Amniotic stem cell (primary cell): ENCODE measurements at places on chromosomes 4 and X.

DNA sequence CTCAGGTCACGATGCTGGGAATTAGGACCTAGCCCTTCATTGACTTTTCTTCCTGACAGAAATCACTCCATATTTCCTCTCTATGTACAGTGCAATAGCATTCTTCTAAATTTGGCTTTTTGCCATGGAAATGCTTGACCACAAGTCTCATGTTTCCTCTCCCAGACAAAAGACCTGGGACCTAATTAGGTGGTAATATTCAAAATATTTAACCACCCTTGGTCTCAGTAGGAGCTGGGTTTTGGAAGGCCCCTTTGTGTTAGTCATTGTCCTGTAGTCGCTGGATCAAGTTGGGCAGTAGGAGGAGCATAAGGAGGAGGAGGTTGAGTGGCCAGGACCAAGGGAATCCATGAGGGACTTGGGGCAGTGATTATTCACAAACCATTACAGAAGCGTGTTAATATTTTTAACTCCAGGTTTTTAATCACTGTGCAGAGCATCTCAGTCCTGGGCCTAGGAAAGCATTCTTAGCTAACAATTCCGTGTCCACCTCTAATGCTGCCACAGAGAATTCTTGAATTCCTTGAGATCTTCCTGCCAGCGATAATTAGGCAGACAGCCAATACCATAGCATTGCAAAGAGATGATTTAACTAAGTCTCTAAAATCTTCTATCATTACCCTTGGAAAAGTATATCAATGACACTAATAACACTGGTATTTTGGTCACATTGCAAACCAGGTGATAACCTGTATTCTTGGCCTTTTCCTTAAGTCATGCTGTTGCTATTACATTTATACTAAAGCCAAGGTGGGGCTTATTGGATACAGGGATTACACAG, 25.0 kb upstream of the SHROOM4 start:
- DNase-seq: no peak

GRCh38 chr4:15690020-15690809, 8.6 kb downstream of the FAM200B start:
- DNase-seq: peak; percentile 76

DNA sequence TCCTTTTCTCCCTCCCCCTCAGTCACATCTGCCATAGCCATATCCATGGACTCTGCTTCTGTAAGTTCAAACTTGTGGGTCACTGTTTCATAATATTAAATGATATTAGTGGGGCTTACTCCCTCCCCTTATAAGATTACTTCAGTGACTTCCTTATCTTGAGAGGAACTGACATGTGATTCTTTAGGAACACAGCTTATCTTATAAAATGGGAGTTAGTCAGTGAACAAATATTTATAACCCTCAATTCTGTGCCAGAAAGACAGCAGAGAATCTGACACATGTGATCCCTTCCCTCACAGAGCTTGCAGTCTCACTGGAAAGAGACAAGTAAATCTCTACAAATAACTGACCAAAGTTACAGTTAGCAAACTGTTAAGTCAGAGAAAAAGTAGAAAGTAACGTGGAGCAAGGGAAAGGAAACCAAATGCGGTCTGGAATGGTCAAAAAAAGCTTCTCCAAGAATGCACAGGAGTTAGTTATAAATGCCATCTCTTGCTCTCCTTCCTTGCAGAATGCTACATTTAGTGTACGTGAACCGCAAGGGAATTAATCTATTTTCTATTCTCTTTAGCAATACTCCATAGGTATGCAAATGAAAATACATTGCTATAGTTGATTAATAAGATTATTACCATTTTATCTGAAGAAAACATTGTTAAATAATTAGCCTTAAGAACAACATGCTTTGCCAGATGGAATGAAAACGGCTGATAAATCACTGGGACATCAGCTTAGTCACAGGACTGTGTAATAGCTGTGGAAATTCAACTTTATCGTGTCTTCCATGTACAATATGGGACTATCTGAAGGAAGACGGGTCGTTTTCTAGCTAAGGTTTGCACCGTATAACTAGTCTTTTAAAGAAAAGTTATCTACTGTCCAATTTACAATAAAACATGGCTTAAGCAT, 29.0 kb downstream of the SGMS2 start:
- DNase-seq: no peak

- no peak for DNase-seq
Observed at GRCh38 chrX:153933748-153934147, 1.1 kb downstream of the NAA10 start.

DNA sequence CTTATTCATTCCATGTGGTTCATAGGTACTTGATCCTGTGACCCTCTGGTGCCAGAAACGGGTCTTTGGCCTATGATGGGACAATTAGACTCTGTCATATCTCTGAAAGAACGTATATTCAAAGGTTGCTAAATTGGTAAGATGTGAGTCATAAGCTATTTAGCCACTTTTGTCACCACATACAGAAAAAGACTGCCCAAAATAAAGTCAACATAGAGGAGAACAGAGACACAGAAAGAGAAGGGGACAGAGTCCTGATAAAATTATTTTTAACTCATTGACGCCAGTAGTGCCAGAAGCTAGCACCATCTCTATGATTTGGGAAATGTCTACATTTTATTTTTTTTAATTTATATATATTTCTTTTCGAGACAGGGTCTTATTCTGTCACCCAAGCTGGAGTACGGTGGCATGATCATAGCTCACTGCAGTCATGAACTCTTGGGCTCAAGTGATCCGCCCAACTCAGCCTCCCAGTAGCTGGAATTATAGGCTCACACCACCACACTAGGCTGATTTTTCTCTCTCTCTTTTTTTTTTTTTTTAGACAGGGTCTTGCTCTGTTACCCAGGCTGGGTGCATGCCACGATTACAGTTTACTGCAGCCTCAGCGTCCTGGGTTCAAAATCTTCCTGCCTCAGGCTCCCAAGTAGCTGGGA, 92.1 kb upstream of the COX18 start:
- no peak for DNase-seq

DNA sequence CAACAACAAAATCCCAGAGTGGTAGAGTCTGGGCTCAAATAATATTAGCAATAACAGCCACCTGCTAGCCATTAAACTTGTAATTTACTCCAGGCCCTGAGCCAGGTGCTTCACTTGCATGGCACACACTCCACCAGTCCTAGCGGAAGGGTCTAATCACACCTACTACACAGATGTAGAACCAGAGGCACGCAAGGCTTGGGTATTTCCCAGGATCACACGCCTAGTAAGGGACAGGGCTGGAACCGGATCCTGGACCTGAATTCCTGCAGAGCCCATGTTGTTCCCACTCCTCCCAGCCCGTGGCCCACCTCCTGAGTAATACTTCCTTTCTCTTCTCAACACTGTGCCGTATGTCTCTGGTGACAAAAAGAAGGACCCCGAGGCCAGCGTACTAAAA, 5.7 kb downstream of the MAGEA1 start:
- DNase-seq: no peak

DNA sequence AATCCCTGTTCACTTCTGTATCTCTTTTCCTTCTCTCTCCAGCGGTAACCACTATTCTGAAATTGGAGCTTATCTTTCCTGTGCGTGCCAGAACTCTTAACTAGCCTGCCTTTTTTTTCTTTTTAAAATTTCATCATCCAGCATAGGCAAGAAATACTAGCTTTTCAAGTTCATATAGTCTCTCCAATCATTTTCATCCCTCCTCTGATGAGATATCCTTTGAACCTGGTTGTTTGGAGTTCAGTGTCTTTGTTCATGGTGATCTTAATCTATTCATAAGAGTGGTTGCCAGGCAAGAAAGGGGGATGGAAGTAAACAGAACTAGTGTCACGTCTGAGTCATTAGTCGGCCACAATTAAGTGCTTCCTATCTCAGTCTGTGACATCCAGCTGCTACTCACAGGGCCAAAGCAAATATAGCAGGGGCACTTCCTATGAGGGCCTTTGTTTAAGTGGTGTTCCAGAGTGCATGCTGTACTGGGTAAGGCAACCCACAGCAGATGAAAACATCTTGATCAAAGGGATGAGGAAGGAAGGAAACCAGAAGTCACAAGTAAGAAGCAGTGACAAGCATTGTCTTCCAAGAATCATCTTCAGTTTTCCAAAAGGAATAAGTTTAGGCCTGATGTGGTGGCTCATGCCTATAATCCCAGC, 56.4 kb upstream of the XIAP start:
- peak; percentile 34 for DNase-seq

GRCh38 chrX:42720209-42720608, 57.8 kb downstream of the PPP1R2C start:
- no peak for DNase-seq

- DNase-seq: no peak
Observed at GRCh38 chr4:869776-870175, 43.8 kb upstream of the CPLX1 start.

GRCh38 chrX:72573158-72573511, 492 bp upstream of the HDAC8 start:
- no peak for DNase-seq

DNA sequence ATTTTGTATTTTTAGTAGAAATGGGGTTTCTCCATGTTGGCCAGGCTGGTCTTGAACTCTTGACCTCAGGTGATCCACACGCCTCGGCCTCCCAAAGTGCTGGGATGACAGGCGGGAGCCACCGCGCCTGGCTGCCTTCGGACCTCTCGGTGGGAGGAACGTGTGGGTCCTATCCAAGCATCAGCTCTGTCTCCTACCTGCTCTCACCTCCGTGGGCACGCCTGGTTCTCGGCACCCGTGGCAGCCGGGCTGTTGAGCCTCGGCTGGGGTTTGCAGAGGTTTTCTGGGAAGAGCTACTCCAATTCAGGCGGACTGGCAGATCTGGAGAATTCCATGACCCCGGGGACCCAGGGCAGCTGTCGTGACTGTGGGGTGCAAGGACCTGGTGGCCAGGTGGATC, 23.6 kb upstream of the PPP2R3B start:
- no peak for DNase-seq

DNA sequence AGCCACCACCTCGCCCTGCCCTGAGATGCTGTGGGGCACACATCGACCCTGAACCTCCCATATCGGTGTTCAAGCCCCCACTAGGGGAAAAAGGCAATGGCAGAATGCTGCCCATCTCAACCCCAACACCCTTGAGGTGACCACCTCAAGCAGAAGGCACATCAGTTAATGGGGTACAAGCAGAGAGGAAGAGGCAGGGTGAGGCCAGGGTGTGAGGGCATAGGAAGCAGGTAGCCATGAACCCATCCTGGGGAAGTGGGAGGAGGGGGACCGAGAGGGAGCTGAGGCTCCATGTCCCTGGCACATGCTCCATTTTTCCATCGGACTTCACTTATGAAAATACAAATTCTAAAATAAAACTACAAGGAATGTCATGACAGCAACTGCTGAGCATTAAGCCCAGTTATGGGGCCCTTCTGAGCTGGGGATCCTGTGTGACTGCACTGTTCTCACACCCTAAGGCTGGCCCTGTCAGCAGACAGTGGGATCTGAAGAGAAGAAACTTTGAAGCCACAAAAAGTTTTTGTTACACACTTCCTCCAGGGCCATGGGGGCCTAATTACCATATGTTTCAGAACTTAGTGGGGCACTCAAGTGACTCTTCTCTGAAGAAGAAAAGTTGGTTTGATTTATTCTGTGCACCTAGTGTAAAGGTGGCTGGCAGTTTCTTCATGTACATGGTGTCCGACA, 68.2 kb upstream of the FAM241A start:
- no peak for DNase-seq

DNA sequence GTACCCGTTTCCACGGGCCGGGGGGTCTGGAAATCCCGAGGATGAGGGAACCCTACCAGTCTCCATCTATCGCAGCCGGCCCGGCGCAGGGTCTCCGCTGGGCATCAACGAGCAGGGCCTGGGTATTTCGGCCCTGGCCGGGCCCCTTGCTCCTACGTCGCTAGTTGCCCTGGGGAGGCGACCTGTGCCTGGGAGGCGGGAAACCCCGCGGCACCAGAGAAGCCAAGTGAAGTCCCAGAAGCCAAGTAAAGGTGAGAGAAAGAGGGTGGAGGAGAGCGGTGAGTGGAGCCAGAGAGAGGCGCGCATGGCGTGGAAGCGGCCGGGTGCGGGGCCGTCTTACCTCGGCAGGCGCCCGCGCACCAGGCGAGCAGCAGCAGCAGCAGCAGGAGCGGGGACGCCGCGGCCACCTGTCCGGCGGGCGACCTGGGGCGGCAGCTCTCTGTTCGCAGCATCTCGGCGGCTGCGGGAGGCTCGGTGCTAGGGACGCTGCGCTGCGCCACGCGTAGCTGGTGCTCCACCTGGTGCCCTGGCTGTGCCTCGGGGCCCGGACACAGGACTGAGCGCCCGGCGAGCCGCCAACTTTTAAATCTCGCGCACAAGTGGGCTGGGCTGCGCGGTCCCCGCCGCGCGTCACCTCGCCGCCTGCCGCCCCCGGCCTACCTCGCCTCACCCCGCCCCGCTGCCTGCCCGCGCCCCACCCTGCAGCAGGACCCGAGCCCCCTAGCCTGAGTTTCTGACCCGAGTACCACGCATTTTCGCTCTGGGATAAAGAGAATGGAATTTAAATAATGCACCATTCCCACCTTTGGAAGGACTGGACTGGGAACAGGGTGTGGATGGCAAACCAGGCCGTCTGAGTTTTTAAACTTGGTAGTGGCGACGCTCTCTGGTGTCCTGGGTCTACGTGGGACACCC, at the start of gene NMU:
TSS of gene NMU (minus strand) at position 558 of the 915 bp plus-strand sequence. CDS start at position 452, 106 bp downstream.
- DNase-seq: no peak

GRCh38 chr4:84565951-84566350, 17.0 kb upstream of the CDS1 start:
- DNase-seq: no peak

DNA sequence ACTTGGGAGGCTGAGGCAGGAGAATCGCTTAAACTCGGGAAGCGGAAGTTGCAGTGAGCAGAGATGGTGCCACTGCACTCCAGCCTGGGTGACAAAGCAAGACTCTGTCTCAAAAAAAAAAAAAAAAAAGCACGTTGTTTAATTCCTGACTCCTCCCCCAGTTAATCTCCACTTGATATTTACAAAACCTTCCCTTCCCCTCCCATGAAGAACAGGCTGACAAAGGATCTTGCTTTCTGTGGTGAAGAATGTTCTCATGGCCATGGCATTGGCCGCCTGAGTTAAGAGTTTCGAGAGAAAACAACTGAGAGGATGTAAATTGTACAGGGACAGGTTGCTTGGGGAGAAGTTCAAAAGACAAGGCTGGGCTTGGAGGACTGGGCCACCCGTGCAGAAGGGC, 168.2 kb upstream of the BCOR start:
- no peak for DNase-seq

DNA sequence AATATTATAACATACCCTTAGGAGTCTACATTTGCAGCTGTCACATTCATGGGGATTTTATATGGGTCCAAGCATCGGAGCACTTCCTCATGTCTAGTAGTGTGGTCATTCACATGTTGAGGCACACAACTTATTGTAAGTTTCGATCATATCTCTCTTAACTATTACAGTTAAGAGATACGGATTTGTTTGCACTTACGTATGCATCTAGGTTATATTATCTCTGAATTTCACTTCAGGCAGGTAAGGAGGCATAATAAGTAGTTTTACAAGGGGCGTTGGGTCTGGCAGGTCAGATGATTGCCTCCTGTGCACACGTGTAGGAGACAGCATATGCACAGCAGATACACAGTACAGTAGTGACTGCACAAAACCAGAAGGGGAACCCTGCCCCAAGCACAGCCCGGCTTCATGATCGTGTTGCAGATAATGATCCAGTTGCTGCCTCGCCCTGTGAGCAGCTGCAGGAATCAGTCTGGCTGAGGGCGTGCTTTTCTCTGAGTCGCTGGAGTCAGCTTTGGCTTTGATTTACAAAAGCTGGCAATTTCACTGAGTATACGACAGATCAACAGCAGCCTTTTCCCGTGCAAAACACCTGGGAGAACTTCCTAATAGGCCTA, 302.9 kb upstream of the GATB start:
- DNase-seq: no peak
